ENCODE measurements at places on chromosomes 11 and 22.
A peak's percentile ranks its signal among the peaks of the same experiment; 100 is the strongest.

DNA sequence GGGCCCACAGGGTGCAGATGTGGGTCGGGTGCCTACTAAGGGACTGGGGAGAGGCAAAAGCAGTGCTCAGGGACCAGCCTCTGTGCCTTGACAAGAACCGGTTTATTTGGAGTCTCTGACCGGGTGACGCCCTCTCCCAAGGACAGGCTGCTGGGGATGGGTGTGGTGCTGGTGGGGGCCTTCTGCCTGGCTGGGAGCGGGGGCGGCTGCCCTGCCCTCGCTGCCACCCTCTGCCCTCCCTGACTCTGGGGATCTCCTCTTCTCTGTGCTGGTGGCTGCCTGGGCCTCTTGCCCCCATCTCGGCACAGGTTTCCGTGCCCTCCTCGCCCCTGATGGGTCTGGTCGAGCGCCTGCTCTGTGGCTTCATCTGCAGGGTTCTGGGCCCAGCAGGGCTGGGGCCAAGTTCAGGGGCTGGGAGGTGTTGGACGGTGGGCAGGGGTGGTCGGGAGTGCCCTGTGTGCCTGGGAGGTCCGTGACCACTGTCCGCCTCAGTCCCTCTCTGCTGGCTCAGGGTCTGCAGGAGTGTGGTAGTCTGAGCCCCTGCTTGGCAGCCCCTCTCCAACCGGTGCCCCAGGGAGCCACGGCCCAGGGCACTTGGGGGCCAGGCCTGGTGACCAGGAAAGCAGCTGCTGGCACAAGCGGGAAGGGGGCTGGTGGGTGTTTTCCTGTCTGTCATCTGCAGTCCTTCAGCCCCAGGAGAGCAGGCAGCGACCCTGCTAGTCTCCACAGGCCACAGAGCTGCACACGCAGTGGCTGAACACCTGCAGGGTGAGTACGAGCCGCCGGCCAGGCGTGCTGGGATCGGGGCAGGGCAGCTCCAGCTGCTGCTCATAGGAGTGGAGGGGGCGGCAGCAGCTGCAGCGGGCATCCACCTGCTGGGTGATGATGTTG lies 23.5 kb downstream of the MUC6 start:
- no peak for DNase-seq

DNA sequence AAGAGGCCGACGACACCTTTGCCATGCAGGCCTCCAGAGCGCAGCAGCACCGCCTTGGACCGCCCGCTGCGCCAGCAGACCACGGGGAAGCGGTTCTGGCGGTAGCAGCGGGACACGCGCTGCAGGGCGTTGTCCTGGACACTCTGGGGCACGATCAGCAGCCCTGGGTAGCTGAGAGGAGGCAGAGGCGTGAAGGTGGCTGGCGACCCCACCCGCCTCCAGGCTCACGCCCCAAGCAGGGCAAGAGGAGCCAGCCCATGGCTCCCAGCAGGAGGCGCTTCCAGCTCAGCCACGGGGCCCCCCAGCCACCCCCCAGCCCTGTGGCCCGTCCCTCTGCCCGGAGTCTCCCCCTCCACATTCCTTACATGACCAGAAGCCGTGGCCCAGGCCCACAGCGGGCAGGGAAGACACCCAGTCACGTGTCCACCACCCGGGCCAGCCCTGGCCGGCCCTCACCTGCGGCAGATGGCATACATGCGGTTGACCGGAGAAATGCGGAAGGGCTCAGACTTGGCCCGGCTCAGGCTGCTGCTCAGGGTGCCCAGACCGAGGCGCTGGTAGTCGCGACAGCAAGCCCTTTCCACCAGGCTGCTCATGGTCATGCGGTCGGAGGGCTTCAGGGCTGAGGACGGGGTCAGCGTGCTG lies 15.2 kb downstream of the SBF1 start:
- no peak for DNase-seq

GRCh38 chr11:72239313-72239848 lies 4.6 kb downstream of the PHOX2A start:
- peak; percentile 72 for DNase-seq

GRCh38 chr22:36608987-36609386 lies 80.0 kb upstream of the EIF3D start:
- DNase-seq, result no peak

DNA sequence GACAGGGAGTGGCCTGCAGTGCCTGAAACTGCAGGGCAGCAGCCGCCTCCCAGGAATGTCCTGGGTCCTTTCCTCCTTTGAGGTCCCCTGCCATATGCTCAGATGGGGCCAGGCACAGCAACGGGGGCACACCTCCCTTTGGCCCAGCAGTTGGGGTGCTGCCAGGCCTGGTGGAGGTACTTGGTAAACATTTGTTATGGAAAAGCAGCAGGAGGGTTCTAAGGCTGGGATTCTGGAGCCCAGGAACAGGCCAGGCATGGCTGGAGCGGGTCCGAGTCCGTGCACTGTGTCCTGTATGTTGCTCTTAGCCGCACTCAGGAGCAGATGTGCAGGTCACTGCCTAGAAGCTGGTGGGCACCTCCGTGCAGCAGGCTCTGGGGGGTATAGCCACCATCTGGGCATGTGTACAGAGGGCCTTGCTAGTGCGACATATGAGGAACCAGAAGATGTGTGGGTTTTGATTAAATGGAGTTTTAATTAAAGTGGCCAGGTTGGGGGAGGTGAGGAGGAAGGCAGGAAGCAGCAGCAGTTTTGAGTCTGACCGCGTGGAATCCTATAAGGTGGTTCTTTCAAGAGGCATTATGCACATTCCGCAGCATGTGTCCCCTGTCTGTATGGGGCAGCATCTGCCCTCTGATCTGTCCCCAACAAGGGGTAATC lies 1.5 kb downstream of the ADORA2A start:
- no peak for DNase-seq

GRCh38 chr11:34558673-34559072 lies 45.1 kb upstream of the ELF5 start:
- DNase-seq, result peak; percentile 8

DNA sequence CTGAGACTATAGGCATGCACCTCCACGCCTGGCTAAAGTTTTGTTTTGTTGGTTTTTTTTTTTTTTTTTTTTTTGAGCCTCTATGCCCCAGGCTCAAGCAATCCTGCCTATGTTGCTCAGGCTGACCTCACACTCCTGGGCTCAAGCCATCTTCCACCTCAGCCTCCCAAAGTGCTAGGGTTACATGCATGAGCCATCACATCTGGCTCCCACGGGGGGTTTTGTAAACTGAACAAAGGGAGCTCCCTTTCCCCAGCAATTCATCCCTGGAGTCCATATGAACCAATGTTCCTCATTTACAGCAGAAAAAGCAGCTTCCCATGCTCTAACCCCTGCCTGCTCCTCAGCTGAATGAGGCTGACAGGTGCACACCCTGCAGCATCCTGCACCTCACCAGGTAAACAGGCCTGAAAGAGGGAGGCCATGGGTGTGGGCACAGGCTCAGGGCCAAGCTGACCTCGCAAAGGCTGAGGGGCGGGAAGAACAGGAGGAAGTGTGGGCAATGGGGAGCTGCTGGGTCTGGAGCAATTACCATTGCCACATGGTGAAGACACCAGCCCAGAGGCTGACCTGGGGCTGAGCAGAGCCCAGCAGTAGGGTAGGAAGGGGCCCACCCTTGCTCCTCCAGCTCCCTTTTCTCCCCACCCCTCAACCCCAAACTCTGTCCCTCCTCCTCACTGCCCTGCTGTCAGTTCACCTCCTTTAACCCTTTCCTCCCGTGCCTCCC lies 58.2 kb downstream of the RBX1 start:
- peak; percentile 70 for DNase-seq

GRCh38 chr11:105392556-105392955 lies 217.3 kb upstream of the GRIA4 start:
- peak; percentile 10 for DNase-seq

GRCh38 chr22:37077802-37078448 lies 26.4 kb downstream of the KCTD17 start:
- DNase-seq, result peak; percentile 61

DNA sequence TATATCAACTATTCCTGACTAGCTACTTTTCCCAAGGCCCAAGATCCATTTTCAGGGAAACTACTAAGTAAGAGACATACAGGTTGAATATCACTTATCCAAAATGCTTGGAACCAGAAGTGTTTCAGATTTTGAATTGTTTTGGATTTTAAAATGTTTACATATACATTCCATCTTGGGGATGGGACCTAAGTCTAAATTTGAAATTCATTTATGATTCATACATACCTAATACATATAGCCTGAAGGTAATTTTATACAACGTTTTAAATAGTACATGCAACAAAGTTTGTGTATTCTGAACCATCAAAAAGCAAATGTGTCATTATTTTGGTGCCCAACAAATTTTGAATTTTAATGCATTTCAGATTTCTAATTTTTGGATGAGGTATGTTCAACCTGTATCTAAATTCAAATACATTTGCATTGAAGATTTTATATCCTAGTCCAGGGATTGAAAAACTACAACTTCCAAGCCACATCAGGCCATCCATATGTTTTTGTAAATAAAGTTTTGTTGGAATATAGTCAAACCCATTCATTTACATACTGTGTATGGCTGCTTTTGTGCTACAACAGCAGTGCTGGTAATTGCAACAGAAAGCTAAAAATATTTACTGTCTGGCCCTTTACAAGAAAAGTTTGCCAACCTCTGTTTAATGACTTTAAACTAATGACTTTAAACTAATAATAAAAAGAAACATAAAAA lies 73.3 kb downstream of the CWF19L2 start:
- peak; percentile 9 for DNase-seq

- no peak for DNase-seq
Measured at GRCh38 chr11:65373839-65374580, 8.4 kb downstream of the SLC25A45 start.

DNA sequence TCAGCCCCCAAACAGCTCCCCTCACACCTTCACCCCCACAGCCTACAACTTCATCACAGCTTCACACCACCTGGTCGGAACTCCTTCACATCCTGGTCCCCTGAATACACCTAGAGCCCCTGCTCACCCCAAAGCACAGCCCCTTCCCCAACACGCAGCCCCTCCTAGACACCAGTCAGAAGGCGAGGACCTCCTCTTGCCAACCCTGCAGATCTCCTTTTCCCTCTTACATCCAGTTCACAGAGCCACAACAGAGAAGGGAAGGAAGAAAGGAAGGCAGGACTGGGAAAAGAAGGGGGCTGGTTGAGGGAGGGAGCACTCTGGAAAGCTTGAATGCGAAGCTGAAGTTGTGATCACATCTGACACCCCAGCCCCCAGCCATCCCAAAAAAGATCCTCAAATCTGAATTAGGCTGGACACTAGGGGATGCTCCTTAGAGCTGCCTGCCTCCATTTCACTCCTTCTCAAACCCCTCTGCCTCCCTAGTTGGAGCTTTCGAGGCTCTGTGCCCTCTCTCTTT lies 629 bp downstream of the CCKBR start:
- no peak for DNase-seq

- no peak for DNase-seq
Measured at GRCh38 chr22:44214187-44214586, 33.5 kb downstream of the PARVG start.

DNA sequence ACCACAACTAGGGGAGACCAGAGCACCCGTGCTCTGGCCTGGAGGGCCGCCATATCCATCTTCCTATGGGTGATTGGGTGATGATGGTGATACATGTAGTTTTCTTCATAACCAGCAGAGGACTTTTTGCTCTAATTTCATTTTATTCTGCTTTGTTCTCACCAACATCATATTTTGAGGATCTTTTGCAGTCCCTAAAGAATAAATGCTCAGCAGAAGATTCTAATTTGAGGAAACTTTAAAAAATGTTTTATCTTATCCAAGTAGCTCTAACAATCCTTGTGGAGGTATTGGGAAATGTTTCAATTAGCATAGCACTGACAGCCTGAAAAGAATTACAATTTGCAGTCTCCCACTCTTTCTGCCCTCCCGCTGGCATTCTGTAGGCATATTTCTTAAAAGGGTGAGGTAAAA lies 544.0 kb downstream of the NTM start:
- peak; percentile 53 for DNase-seq

DNA sequence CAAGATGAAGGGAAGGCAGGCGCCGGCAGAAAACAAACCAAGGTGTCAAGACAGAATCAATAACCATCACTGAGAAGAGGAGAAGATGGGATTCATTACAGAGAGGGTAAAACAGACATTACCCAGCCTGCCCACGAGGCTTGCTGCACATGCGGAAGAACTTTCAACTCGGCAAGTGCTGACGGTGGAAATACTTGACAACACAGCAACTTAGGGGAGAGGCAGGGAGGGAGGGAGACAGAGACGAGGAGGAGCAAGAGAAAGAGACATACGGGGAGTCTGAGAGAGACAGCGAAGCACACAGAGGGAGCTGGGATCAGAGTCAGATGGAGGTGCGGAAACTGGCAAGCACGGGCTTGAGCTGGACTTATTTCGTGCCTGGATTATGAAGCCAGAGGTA lies 129.3 kb upstream of the NECTIN1 start:
- no peak for DNase-seq

- DNase-seq, result peak; percentile 73
Measured at GRCh38 chr11:85810871-85811611, at the start of gene SYTL2. Gene SYTL2 (minus strand): TSS chr11:85811141. CDS start chr11:85757725, 53,416 bp downstream.

GRCh38 chr11:13055200-13055599 lies 46.1 kb downstream of the RASSF10 start:
- DNase-seq, result no peak

DNA sequence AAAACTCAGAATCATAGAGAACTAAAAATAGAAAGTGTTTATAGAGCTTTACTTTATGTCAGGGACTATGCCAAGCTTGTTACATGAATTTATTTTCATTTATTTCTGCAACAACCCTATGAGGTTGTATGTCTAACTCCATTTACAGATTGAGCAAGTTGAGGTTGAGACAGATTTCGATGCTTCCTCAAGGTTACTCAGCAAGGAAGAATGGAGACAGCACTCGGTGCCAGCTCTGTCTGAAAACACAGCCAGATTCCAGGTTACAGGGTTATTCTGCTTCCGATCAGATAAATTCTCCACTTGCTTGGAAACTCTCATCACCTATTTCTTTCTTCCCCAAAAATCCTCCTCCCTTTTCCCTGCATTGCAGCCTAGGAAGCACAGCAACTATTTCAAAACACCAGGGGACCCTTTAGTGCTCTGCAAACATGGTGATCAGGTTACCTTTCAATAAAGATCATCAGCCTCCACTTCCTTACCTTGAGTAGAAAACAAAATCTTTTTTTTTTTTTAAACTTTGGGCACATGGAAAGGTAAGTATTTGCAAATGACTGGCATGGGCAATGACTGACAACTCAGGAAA lies 7.0 kb downstream of the MMP3 start:
- DNase-seq, result peak; percentile 76

- DNase-seq, result no peak
Measured at GRCh38 chr11:18492888-18493287, 33.9 kb downstream of the TSG101 start.

DNA sequence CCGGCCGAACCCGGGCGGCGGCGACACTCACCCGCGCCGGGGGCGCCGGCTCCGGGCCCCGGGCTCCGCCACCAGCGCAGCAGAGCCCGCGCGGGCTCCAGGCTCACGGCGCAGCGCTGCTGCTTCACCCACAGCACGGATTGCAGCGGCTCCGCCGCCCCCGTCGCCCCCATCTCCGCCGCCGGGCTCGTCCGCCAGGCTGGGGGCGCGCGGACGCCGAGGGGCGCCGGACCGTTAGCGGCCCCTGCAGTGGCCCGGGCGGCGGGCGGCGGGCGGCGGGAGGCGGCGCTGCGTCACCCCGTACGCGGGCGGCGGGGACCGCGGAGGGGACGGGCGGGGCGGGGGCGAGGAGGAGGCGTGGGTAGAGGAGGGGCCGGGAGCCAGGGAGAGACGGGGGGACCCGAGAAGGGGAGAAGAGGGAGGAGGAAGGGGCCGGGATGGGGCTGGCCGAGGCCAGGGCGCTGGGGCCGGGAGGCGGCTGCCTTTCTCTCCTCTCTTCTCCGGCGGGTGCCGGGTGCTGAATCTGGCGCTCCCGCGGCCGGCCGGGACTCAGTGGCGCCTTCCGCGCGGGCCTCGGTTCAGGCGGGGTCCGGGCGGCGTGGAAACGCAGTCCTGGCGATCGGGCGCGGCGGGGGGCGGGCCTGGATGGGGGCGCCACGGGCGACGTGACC lies at the start of gene CERK:
CERK (minus strand) TSS at position 277 of the 671 bp plus-strand sequence; CDS start at position 173, 104 bp downstream.
- peak; percentile 73 for DNase-seq

Data from ELR (cell line).